A549 (cell line): ENCODE measurements at places on chromosomes 16 and 17. TPM values are rescaled to one million over a fixed set of nuclear protein-coding genes. Genes with fewer than 3 reads are reported as not detected.

DNA sequence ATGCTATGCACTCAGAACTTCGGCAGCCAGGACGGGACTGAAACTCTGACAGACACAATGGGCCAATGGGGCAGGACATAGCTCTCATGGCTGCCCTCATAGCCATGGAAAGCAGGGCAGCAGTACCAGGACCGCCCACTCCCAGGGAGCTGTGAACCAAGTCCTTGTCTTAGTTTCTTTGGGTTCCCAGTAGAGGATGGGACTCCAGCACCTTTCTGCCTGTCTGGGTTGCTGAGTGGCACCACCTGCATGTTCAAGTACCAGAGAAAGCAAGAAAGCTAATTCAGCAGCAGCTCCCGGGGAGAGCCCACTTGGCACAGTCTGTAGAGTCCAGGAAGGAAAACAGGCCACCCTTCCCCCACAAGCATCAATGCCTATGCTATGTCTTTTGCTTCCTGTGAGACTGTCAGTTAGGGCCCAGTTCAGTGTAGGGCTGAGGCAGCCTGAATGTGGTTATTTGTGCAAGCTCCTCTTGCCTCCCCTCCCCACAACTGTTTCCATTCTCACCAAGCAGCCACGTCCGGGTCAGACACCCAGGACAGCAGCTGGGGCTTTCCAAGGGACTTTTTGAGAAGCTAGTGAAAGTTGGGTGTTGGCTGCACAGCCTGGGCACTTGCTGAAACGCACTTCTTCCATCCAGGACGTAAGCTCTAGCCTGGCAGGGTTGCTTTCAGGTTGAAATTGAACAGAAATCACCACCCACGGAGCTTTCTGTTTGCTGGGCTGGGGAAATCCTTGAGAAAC, 7.8 kb downstream of the SUPT4H1 start:
- DNase-seq, result no peak

- no peak for DNase-seq
Observed at GRCh38 chr16:55737318-55737717, 81.5 kb downstream of the SLC6A2 start.

The ZNF598 gene
- 32.7 to 35.0 TPM (median 33.8 TPM) in 3 replicates for polyA plus RNA-seq

The SLX1A gene
- polyA plus RNA-seq, result 28.0 to 32.2 TPM (median 28.4 TPM) in 3 replicates

DNA sequence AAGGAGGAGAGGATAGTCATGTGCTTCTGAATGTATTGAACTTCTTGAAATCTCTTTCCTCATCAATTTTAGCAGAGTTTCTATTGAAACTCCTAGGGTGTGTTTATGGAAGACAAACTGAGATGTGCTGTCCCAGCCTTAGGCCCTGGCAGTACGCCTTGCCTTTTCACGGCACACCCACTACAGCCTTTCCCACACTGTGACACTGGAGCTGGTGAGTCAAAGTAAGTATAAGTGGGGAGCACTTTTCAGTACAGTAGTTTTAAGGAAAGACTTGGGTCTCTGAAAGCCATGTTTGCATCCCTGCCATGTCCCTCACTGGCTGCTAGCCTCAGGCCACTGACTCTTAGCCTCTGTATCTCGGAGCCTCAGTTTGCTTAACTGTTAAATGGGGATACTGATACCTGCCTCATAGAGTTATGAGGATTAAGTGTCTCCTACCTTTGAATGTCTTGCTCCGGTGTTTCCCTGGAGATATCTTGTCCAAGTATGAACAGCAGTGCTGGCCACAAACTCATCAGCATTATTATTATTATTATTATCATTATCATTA, 144.7 kb upstream of the CRHR1 start:
- DNase-seq, result no peak

- DNase-seq, result no peak
Observed at GRCh38 chr16:4345836-4346781, 5.0 kb downstream of the PAM16 start.

DNA sequence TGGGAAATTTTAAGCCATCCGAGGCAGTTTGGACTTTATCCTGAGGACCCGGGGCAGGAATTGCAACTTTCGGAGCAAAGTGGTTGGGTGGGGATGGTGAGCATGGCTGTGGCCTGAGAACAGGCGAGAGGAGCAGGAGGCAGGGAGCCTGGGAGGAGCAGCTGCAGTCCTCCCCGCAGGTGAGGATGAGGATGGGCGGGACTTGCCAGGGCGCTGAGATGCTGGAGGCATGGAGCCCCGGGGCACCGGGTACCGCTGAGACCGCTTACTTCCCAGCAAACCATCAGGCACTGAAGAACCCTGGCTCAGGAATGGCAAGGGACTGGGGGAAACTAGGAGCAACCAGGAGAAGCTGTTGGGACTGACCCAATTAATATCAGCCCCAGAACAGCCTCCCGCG, 210.8 kb downstream of the GSG1L start:
- no peak for DNase-seq

The CASKIN1 gene
- 0.72 to 1.0 TPM (median 0.87 TPM) in 3 replicates for polyA plus RNA-seq

The SMTNL2 gene
- polyA plus RNA-seq, result 0.06 to 0.21 TPM (median 0.10 TPM) in 3 replicates

The SLC38A10 gene
- polyA plus RNA-seq, result 59.7 to 72.9 TPM (median 67.4 TPM) in 3 replicates

The FBXW10B gene
- polyA plus RNA-seq, result 14.3 to 19.5 TPM (median 15.3 TPM) in 3 replicates

- DNase-seq, result no peak
Observed at GRCh38 chr17:81723651-81724209, 11.6 kb downstream of the SLC25A10 start.

DNA sequence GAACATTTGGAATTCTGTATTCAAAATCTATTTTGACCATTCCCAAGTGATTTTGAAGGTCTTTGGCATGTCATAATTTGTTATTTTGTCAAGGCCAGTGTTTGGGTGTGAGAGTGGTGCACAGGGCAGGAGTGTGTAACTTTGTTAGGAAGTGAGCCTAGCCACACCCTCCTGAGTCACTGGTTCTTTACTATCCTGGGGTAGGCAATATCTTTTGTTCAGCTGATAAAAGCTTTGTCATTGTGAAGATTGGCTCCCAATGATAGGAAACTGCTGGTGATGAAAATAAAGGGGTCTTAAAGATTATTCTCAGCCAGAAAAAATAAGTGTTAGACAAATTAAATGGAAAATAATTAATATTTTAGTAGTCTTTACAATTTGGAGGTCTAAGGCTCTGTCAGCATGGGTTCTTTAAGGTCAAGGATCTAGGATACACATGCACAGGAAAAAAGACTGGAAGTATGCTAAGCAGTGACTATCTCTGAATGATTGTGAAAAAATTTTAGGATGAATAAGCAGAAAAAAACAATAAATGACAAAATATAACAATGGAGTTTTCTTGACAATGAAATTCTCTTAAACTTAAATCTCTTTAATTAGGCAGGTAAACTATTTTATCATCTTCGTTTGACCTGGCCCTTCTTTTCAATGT, 5.1 kb downstream of the UBN1 start:
- peak; percentile 51 for DNase-seq

The CHST4 gene
- 0.04 to 0.10 TPM (median 0.05 TPM) in 3 replicates for polyA plus RNA-seq

DNA sequence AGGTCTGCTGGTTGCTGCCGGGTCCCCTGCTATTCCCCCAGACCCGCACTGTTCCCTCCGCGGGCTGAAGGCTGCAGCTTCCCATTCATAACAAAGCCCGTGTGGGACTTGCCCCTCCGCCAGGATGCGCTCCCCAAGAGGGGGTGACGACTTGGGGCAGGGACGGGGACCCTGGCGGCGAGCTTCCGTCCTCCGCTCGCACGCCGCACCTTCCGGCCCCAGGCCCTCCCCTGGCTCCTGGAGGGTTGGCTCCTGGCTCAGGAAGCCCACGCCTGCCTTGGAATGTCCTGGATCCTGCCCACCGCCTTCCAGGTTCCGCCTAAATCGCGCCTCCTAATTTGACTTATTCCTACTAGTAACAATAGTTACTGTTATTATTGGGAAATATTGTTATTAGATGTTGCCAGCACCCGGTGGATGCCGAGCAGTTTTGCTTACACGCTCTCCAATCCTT, 1.1 kb upstream of the TFAP4 start:
- DNase-seq, result peak; percentile 74

DNA sequence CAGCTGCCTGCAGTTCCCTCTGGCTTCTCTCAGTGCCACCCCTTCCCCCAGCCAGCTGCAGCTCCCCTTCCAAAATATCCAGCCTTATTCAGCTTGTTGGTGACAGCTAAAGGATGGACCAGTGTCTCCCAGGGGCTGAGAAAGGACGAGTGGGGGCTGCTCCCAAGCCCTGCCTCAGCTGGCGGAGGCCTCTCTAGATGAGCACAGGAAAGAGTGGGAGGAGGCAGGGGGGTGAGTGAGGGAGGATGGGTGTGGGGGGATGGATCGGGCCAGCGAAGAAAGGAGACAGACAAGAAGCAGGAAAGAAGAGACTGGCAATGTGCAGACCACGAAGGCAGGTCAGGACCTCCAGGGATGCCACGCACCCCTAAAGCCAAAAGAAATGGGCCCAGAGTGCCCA, 17.5 kb downstream of the PIPOX start:
- no peak for DNase-seq

DNA sequence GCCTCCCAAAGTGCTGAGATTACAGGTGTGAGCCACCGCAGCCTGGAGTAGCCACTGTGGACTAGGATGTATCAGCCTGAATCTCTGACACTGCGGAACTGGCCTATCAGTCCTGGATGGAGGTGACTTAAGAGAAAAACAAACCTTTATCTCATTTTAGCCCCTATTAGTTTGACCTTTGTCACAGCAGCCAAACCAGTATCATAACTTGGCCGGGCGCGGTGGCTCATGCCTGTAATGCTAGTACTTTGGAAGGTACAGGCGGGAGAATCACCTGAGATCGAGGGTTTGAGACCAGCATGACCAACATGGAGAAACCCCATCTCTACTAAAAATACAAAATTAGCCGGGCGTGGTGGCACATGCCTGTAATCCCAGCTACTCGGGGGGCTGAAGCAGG, 51.8 kb upstream of the USP7 start:
- DNase-seq, result no peak

GRCh38 chr17:15436473-15437302, 30.7 kb downstream of the CDRT4 start:
- DNase-seq, result peak; percentile 48

The AIPL1 gene
- not detected in 3 replicates for polyA plus RNA-seq

The MYH3 gene
- 2.1 to 2.6 TPM (median 2.2 TPM) in 3 replicates for polyA plus RNA-seq

DNA sequence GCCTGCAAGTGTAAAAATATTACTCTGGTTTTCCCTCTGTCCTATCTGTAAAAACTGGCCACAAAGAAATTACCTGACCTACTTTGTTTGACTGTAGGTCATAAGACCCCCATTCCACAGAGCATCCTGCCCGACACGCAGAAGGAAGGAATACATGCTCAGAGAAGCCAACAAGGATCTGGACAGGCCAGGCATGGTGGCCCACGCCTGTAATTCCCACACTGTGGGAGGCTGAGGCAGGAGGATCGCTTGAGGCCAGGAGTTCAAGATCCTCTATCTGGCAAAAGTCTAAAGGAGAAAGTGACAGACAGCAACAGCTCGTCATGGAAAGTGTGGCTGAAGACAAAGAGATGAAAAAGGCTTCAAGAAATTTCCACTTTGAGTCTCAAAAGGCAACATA, 78.2 kb upstream of the RNU2-1 start:
- DNase-seq, result no peak

DNA sequence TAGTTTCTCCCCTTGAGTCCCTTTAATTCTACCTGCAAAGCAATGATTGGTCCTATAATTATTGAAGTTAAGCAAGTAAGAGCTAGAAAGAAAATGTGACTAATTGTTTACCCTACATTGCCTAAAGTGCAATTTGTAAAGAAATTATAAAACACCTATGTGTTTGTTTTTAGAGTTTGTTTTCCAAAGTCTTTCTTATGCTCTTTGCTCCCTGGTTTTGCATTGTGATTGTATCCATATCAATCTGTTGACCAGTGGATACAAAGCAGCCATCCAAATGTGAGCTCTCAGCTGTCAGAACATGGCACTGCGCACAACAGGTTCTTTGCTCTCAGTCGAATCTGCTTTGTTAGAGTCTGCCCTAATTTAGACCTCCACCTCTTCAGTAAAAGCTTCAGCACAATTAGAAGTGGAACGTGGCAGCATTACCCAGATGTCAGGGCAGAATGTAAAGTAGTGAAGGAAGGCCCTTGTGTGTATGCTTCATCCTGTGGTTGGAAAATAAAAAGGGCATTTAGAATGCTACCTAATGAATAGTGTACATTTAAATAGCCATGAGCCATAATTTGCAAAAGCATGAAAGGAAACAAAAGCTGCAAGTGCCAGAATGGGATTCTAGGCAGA, 70.5 kb downstream of the AATF start:
- DNase-seq, result no peak

- DNase-seq, result no peak
Observed at GRCh38 chr17:77478899-77479298, 338.1 kb downstream of the SEC14L1 start.

GRCh38 chr16:57775661-57776469, 26.4 kb downstream of the KIFC3 start:
- peak; percentile 60 for DNase-seq

DNA sequence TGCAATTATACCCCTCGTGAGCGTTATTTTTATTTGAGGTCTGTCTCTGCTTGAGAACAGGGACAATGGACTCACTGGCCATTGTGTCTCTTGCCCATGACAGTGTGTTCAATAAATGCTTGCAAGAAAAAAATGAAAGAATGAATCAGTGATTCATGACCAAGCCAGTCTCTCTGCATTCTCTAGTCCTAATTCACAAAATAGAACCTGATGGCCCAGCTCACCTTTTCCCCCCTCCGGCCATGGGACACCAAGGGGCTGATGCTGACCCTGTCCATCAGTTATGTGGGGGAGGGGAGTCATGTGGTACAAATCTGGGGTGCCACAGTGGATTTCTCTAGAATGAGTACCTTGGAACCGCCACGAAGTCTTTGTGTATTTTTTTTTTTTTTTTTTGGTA, 38.2 kb downstream of the CCDC42 start:
- DNase-seq, result no peak

The GDPD1 gene
- polyA plus RNA-seq, result 1.5 to 2.4 TPM (median 2.3 TPM) in 3 replicates

DNA sequence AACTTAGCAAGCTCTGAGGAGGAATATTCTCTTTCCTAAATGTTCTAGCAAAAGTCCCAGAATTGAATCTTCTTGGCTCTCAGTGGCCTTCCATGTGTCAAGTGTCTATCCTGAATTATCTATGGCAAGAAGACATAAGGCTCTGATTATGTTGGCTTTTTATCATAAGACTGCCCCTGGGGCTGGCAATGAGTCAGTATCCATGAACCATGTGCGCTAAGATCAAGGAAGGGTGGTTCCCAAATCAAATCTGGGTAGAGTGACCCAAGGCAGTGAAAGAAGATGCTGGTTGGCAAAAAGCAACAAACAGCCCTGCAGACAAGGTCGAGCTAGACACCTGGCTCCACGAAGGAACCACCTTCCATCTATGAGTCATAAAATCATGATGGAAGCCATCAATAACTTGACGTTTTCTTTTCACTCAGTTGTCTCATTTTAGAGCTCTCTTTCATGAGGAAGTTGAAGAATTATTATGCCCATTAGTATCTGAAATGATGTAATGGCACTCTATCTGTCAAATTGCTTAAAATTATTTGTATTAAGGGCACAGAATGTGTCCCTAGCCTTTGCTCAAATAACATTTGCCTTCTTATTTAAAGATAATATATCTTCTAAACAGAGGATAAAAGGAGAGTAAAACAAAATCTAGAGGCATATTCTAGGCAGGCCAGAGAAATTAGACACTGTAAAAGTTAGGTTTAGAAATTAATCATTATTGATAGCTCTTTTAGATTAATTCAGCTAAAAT, 657.7 kb upstream of the GOT2 start:
- DNase-seq, result no peak

The CRYBA1 gene
- polyA plus RNA-seq, result 0.12 TPM in 1 of 3 replicates, not detected in the others

GRCh38 chr16:5336941-5337340, 239.3 kb upstream of the EEF2KMT start:
- DNase-seq, result no peak

The GP1BA gene
- polyA plus RNA-seq, result not detected in 3 replicates
